ENCODE measurements at places on chromosomes 7 and 10.

GRCh38 chr7:22895140-22895827 lies 72.6 kb upstream of the TOMM7 start:
- DNase-seq: no peak

- DNase-seq: no peak
These were observed 53.5 kb upstream of the PPP2R2D start for GRCh38 chr10:131847241-131847783.

GRCh38 chr10:100153239-100153825 lies 32.5 kb downstream of the ERLIN1 start:
- DNase-seq: no peak

GRCh38 chr10:75398692-75399460 lies 2.7 kb downstream of the ZNF503 start:
- no peak for DNase-seq

- no peak for DNase-seq
These were observed 14.5 kb upstream of the VCL start for GRCh38 chr10:73983096-73984047.

GRCh38 chr7:112420236-112420861 lies 29.9 kb upstream of the IFRD1 start:
- DNase-seq: no peak

DNA sequence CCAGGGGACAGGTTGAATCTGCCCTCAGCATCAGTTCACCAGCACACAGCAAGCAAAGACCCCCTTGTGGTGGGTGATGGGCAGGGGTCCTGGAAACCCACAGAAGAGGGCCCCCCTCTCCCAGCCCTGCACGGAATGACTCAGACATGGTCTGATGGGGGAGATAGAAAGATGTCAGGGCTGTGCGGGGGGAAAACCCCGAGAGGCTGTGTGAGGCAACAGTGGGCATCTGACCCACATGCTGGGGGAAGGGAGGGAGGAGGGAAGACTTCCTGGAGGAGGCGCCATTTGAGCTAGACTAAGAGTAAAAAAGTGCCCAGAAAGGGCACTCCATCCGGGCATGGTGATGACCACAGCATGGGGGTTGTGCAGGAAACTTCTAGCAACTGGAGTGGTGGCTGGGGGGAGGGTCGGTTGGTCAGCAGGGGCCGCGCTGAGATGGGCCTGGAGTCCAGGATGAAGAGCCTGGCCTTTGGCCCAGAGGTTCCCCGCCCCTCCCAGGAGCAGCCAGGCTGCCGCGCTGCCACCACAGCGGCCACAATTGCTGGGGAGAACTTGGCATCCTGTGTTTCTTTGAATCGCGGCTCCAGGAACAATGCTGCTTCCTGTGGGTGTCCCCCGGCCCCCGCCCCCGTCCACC lies 2.5 kb downstream of the LFNG start:
- no peak for DNase-seq

DNA sequence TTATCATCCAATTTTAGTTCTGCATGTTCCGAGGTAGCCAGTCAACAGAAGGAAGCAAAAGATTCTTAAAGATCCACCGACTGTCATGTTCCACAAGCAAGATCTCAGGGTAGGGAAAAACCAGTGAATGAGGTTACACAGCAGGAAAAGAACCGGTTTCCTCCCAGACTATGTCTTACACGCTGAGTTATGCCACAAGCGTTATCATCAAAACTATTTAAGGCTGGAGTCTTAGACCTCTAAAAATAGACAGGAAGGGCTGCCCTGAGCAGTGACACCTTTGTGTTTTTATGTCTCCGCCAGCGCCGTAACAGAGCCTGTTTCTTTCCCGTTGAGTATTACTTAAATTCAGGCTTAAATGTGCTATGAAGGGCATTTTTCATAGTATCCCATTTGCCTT lies 48.3 kb downstream of the PROSER2 start:
- no peak for DNase-seq

GRCh38 chr7:121456785-121457359 lies 60.8 kb upstream of the FAM3C start:
- DNase-seq: no peak

GRCh38 chr7:21939136-21939857 lies 6.4 kb downstream of the CDCA7L start:
- DNase-seq: no peak

GRCh38 chr10:87646192-87646909 lies 13.3 kb upstream of the PAPSS2 start:
- no peak for DNase-seq

DNA sequence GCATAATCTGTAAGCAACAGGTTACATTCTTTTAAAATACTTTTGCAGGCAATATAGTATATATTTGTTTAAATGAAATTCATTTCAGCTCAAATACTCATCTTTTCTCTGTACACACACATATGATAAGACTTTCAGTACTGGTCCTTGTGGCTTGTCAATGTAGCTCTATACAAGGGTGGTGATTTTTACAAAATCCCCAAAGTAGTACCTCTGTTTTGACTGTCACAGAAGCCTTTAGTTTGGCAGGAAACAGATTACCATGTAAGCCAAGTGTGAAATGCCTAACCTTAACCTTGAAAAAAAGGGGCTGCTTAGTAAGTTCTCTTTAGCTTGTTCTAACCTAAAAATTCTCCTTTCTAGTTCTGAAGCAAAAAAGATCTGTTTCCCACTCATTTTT lies 87.9 kb downstream of the KCND2 start:
- no peak for DNase-seq

Data from memory B cell (primary cell).